ENCODE measurements at places on chromosomes 5 and 9.

- DNase-seq: no peak
These were observed 981 bp downstream of the TCOF1 start for GRCh38 chr5:150358261-150359095.

GRCh38 chr5:133225671-133226152, 173.9 kb downstream of the HSPA4 start:
- no peak for DNase-seq

GRCh38 chr9:12712532-12712931, 19.3 kb downstream of the TYRP1 start:
- no peak for DNase-seq

- DNase-seq: no peak
These were observed 1.3 kb downstream of the ARSB start for GRCh38 chr5:78983601-78984438.

- DNase-seq: no peak
These were observed 64.3 kb downstream of the MVB12B start for GRCh38 chr9:126390923-126391322.

- DNase-seq: no peak
These were observed 12.9 kb downstream of the HAND1 start for GRCh38 chr5:154465169-154465568.

DNA sequence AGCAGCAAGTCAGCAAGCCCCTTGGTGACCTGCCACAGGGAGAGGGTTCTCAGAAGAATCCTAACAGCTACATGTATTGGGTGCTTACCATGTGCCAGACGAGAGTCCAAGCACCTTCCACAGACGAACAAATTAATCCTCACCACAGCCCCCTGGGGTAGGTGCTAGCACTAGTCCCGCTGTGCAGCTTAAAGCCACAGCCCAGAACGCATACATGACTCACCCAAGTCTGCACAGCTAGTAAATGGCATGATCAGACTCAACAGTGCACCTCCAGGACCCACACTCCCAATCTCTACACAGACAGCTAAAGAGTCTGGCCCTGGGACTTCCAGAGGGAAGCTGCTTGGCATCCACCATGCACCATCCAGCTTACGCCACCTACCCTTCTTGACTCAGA, 111.5 kb downstream of the PAX5 start:
- no peak for DNase-seq

All from stimulated activated CD4-positive, alpha-beta T cell treated with anti-CD3 and anti-CD28 coated beads, Interleukin-1b, Interleukin-23, amount 100 ng/mL, for 24 hours (primary cell).